ENCODE measurements at places on chromosomes 6 and 20.

GRCh38 chr20:24871480-24872213 is 77.4 kb upstream of the CST7 start:
- DNase-seq = no peak

- DNase-seq = no peak
Measured at GRCh38 chr6:53107091-53107490, 41.5 kb downstream of the GCM1 start.

DNA sequence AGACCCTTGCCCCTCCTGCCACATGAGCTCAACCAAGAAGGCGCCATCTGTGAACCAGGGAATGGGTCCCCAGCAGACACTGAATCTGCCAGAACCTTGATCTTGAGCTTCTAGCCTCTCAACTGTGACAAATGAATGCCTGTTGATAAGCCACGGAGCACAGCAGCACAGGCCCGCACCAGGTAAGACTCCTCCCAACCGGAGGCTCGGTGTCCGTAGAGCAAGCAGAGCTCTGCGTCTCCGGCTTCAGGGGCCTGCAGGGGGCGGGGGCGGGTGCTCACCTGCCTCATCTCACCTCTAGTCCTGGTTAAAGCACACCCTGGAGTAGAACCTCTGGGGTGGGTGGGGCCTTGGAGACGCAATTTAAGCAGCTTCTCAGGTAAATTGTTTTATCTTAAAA is 122.7 kb downstream of the SMOC2 start:
- no peak for DNase-seq

DNA sequence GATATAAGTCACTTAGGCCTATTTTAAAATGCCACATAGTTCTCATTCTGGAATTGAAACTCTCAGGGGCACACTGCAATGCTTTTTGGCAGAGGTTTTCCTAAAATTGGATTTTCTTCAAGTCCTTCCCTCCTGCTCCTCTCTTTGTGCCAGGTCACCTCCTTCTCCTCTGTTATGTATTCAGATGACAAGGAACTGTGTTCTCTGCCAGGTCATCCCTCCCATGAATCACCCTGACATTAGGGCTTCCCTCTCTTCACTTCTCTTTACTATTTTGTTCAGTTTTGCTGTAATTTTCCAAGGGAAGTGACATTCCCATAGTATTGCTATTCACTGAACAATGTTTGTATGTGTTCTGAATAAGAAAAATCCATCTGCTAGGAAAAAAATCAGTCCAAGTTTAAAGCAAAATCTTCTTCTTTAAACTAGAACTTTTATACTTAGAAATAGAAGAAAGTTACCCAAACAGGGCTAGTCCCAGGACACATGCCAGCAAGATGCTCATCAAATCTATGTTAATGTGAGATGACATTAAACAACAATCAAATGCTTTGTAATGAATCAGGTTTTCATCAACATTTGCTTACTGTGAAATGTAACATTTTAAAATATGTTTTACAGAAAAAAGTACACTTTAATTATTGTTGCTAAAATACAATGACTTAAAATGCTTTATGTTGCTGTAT is 461.1 kb downstream of the MMUT start:
- no peak for DNase-seq

All from uterus (tissue), 4 donors.